ENCODE measurements at places on chromosomes 2 and 18. TPM values are rescaled to one million over a fixed set of nuclear protein-coding genes. Genes with fewer than 3 reads are reported as not detected.

SLC30A3 gene
- 0.47 TPM for polyA plus RNA-seq

C2orf66 gene
- 0.54 TPM for polyA plus RNA-seq

TMX3 gene
- 95.9 TPM for polyA plus RNA-seq

GRCh38 chr2:45890819-45891218 lies 239.3 kb downstream of the PRKCE start:
- DNase-seq, result no peak

- peak; percentile 87 for DNase-seq
These were observed at the start of the genes C2orf81 and WDR54 for GRCh38 chr2:74421221-74421870. Gene C2orf81 (minus strand): TSS chr2:74421619. CDS start chr2:74421560, 59 bp downstream. Gene WDR54 (plus strand): TSS chr2:74421730. CDS start chr2:74422154, 424 bp downstream.

DNA sequence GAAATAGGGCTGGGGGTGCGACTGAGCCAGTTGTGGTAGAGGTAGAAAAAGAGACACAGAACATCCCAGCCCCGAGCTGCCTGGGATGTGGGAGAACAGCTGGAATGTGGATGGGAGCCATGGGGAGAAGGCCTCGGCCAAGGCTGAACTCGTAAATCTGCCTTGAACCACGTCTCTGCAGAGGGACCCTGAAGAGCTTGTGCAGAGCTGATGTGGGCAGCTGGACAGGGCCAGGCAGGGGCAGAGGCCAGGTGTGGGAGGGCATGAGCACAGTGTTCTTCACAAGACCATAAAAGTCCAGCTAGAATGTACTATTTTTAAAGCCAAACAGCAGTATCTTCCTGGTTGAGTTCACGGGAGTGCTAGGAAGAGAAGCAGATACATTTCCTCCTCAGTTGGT lies 5.7 kb downstream of the TCF23 start:
- no peak for DNase-seq

- no peak for DNase-seq
These were observed 8.2 kb upstream of the CABLES1 start for GRCh38 chr18:23127090-23127489.

GRCh38 chr18:35705988-35706387 lies 124.4 kb downstream of the GALNT1 start:
- no peak for DNase-seq

GRCh38 chr18:65737471-65737955 lies 13.3 kb upstream of the CDH7 start:
- DNase-seq, result no peak

Measured in left lung (tissue), 14 donors.